ENCODE measurements at places on chromosomes 3 and 15. TPM values are rescaled to one million over a fixed set of nuclear protein-coding genes. Genes with fewer than 3 reads are reported as not detected.

GRCh38 chr3:191460360-191460759 is 603 bp upstream of the PYDC2 start:
- no peaks in the 10 kb centered on the region for H3K27me3 ChIP-seq
- H3K36me3 ChIP-seq, result no peaks in the 10 kb centered on the region
- no peak overlapping the region for H3K27ac ChIP-seq
- no peak for DNase-seq
- H3K4me1 ChIP-seq, result no peaks in the 10 kb centered on the region
- H3K4me3 ChIP-seq, result no peak overlapping the region

GRCh38 chr15:68620721-68621527 is 42.1 kb downstream of the CORO2B start:
- H3K27ac ChIP-seq, result peak overlapping the region; percentile 15
- peaks cover 17% of the 10 kb centered on the region for H3K4me1 ChIP-seq
- no peaks in the 10 kb centered on the region for H3K36me3 ChIP-seq
- DNase-seq, result no peak

DNA sequence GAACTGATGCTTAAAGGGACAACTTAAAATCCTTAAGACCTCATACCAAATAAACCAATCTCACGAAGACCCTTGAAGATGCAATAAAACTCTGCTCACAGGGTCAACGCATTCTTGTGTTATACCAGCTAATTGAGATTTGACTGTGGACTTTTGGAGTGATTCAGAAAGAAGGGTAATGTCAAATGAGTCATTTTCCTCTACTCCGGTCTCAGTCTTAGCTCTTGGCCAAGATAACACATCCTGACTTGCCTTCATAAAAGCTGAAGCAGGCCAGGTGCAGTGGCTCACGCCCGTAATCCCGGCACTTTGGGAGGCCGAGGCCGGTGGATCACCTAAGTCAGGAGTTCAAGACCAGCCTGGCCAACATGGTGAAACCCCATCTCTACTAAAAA is 3.8 kb downstream of the PKM start:
- no peak for DNase-seq
- H3K4me1 ChIP-seq, result peaks cover 77% of the 10 kb centered on the region
- peak overlapping the region; percentile 99 for H3K4me3 ChIP-seq
- H3K36me3 ChIP-seq, result peaks cover 21% of the 10 kb centered on the region
- no peaks in the 10 kb centered on the region for H3K27me3 ChIP-seq
- peak overlapping the region; percentile 99 for H3K27ac ChIP-seq

GRCh38 chr3:196772897-196773296 is 33.2 kb downstream of the PAK2 start:
- H3K27ac ChIP-seq, result no peak overlapping the region
- H3K4me3 ChIP-seq, result no peak overlapping the region
- DNase-seq, result no peak
- peaks cover 12% of the 10 kb centered on the region for H3K36me3 ChIP-seq
- H3K4me1 ChIP-seq, result peaks cover 37% of the 10 kb centered on the region
- no peaks in the 10 kb centered on the region for H3K27me3 ChIP-seq

The EPB42 gene
- polyA plus RNA-seq, result 3.8 TPM
